ENCODE measurements at places on chromosomes 5 and 9. TPM values are rescaled to one million over a fixed set of nuclear protein-coding genes. Genes with fewer than 3 reads are reported as not detected.

GABRA6 gene
- total RNA-seq: not detected

SH3RF2 gene
- 12.4 TPM for total RNA-seq

RMND5B gene
- 44.7 TPM for total RNA-seq

SLC1A1 gene
- total RNA-seq: 52.7 TPM

UHRF2 gene
- total RNA-seq: 42.4 TPM

LCN1 gene
- not detected for total RNA-seq

CCL21 gene
- total RNA-seq: 37.7 TPM

SPINK13 gene
- not detected for total RNA-seq

DMGDH gene
- total RNA-seq: 0.78 TPM

SGCD gene
- 7.5 TPM for total RNA-seq

- H3K27ac ChIP-seq: no peak overlapping the region
- no peak overlapping the region for H3K4me3 ChIP-seq
- H3K27me3 ChIP-seq: no peaks in the 10 kb centered on the region
- no peaks in the 10 kb centered on the region for H3K4me1 ChIP-seq
Measured at GRCh38 chr5:144298658-144299057, 128.0 kb downstream of the KCTD16 start.

DNA sequence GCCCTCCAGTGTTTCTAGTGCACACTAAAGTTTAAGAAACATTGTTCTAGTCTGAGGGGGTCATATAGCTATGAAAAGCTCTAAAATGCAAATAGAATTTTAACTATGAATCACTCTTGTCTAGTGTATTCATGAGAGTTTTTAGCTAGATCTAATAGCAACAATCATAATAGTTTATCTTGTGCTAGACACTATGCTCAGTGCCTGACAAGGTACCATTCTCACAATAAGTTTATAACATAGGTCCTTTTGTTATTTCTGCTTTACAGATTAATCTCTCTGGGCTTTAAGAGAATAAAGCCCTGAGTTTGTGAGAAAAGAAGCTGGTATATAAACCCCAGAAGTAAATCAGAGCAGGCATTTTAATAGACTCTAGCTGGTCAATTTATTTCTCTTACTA is 2120.7 kb downstream of the MAT2B start:
- no peaks in the 10 kb centered on the region for H3K4me1 ChIP-seq
- DNase-seq: no peak
- H3K27ac ChIP-seq: no peak overlapping the region
- H3K36me3 ChIP-seq: no peaks in the 10 kb centered on the region
- H3K4me3 ChIP-seq: no peak overlapping the region
- H3K27me3 ChIP-seq: no peaks in the 10 kb centered on the region

- H3K4me1 ChIP-seq: no peaks in the 10 kb centered on the region
- DNase-seq: no peak
- no peaks in the 10 kb centered on the region for H3K27me3 ChIP-seq
- no peaks in the 10 kb centered on the region for H3K36me3 ChIP-seq
- H3K4me3 ChIP-seq: no peak overlapping the region
Measured at GRCh38 chr5:89095341-89095740, 212.4 kb upstream of the MEF2C start.

GRCh38 chr5:15834596-15835245 is 334.7 kb downstream of the FBXL7 start:
- no peak overlapping the region for H3K4me3 ChIP-seq
- DNase-seq: no peak
- no peak overlapping the region for H3K27ac ChIP-seq
- no peaks in the 10 kb centered on the region for H3K27me3 ChIP-seq
- H3K4me1 ChIP-seq: peaks cover 4% of the 10 kb centered on the region

DNA sequence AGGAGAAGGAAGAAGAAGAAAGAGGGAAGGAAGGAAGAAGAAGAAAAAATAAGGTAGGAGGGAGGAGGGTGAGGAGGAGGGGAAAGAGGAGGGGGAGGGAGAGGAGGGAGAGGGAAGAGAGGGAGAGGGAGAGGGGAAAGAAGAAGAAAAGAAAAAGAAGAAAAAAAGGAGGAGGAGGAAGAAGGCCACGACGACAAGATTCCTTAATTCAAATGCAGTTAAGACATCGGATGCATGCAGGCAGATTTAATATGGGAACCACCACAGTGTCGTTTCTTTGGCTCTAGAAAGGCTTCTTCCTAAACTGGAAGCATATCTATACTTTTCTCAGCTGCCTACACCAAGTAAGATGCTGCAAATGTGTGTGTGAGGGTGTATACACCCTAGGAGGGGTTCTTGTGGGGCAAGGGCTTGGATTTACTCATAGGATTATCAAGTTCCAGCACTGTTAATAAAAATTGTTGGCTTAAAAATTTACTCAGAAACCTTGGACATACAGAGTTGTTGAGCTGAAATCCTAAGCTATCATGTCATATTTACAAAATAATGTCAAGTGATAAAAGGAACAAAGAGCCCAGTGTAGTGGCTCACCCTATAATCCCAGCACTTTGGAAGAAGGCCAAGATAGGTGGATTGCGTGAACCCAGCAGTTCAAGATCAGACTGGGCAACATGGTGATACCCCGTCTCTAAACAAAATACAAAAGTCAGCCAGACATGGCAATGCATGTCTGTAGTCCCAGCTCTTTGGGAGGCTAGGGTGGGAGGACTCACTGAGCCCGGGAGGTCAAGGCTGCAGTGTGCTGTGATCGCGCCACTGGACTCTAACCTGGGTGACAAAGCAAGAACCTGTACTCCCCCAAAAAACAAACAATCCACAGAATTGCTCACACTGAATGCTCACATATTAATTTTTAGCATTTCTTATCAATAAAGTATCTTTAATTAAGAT is 108.5 kb downstream of the UBAP2 start:
- no peaks in the 10 kb centered on the region for H3K4me1 ChIP-seq
- no peak overlapping the region for H3K4me3 ChIP-seq
- DNase-seq: no peak
- H3K27ac ChIP-seq: no peak overlapping the region
- no peaks in the 10 kb centered on the region for H3K27me3 ChIP-seq

DNA sequence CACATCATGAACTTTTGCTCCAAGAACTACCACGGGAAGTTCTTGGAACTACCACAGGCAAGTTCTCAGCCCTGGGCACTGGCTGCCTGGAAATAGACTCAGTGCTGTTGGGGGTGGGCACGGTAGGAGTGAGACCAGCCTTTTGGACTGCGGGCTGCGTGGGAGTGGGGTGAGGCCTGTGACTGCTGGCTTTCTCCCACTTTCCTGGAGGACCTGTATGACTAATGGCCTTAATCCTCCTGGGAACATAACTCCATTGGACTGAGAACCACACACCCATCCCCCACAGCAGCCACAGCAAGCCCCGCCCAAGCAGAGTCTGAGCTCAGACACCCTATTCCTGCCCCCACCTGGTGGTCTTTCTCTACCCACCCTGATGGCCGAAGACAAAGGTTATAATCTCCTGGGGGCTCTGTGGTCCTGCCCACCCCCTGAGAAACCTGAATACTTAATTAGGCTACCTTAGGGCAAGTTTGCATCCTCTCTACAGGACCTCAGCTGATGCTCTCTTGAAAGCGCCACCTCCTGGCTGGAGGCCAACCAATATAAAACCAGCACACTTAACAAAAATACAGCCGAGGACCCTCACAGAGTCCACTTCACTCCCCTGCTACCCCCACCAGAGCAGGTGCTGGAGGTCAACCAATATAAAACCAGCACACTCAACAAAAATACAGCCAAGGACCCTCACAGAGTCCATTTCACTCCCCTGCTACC is 112.6 kb downstream of the CACNA1B start:
- H3K4me3 ChIP-seq: no peak overlapping the region
- no peak overlapping the region for H3K27ac ChIP-seq
- peak; percentile 22 for DNase-seq
- H3K27me3 ChIP-seq: peaks cover 17% of the 10 kb centered on the region
- no peaks in the 10 kb centered on the region for H3K36me3 ChIP-seq
- no peaks in the 10 kb centered on the region for H3K4me1 ChIP-seq

GRCh38 chr5:305050-305449 is 16.5 kb upstream of the AHRR start:
- no peak overlapping the region for H3K27ac ChIP-seq
- peak; percentile 27 for DNase-seq

DNA sequence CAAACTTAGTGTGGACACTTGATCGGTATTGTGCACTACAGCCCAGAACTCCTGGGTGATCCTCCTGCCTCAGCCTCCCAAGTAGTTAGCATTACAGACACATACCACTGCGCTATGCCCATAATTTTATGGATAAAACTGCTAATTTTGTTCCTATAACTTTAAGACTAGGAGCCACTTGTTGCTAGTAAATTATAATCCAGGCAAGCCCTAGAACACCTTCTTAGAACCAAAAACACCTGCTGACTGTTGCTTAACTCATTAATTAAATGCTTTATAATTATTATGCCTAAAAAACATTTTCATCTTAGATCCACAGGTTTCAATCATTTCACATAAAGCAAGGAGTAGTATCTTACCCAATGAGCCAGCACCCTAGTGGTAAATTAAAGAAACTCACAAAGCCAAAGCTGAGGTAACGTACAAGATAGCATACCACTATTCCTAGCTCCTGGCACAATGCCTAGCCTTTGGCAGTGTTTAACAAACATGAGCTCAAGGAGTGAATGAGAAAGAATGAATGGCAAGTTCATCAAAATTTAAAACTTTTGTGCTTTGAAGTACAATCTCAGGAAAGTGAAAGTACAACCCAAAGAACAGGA is 5.4 kb downstream of the MRPS27 start:
- peaks cover 36% of the 10 kb centered on the region for H3K36me3 ChIP-seq
- H3K27ac ChIP-seq: no peak overlapping the region
- no peaks in the 10 kb centered on the region for H3K27me3 ChIP-seq

DNA sequence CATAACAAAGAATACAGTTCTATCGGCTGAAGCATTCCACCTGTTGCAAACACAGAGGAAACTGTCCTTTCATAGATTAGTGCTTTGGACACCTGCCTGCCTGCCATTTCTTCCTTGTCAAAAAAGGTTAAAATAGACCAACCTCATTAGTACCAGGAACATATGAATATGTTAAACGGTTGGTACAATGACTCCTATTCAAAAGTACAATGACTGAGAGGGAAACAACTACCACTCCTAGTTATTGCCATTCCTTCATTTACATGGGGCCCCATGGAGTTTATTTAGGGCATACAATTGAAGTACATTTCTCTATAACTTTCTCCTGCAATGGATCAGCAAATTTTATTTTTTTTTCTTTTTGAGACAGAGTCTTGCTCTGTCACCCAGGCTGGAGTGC is 77.4 kb upstream of the PIP5K1B start:
- H3K27me3 ChIP-seq: no peaks in the 10 kb centered on the region
- no peaks in the 10 kb centered on the region for H3K36me3 ChIP-seq
- H3K4me3 ChIP-seq: no peak overlapping the region
- no peak for DNase-seq
- no peaks in the 10 kb centered on the region for H3K4me1 ChIP-seq

GRCh38 chr9:94879230-94879629 is 152.7 kb downstream of the AOPEP start:
- H3K4me3 ChIP-seq: no peak overlapping the region
- H3K27ac ChIP-seq: no peak overlapping the region
- no peaks in the 10 kb centered on the region for H3K27me3 ChIP-seq
- no peak for DNase-seq
- peaks cover 33% of the 10 kb centered on the region for H3K4me1 ChIP-seq
- no peaks in the 10 kb centered on the region for H3K36me3 ChIP-seq

DNA sequence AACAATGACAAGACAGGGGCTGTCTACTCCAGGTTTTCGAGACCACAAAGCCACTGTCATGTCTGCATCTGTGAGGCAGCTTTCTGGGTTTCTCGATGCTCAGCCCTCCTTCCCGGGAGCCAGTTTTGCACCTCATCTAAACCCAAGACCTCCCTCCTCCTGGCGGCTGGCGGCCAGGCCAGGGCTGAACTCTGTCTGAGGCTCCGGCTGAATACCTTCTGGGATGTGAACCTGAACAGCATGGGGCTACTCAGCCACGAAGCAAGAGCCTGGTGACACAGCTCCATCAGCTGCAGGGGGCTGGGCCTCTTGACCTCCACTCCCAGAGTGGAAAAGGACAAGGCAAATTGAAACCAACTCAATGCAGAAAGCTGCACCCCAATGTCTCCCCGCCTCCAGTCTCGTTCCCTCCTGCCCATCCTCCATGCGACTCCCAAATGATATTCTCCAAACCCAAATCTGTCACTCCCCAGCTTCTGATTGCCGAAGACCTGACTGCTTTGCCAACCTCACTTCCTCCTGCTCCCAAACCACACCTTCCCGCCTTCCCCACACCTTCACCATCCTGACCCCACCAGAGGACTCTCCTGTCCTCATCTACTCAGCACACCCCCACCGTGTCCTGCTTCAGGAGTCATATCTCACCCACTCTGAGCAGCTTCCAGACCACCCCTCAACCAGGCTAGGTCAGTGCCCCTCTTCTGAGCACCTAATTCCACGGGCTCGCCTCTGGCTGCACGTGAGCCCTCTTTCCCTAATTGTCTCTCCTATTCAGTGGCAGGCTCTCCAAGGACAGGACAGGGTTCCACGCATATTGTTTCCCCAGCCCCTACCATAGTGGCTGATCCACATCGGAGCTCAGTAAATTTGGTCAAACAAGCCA is 4.5 kb downstream of the ANKS6 start:
- no peaks in the 10 kb centered on the region for H3K27me3 ChIP-seq
- H3K4me3 ChIP-seq: no peak overlapping the region
- peaks cover 21% of the 10 kb centered on the region for H3K4me1 ChIP-seq
- peaks cover 6% of the 10 kb centered on the region for H3K36me3 ChIP-seq
- peak overlapping the region; percentile 25 for H3K27ac ChIP-seq
- DNase-seq: no peak

DNA sequence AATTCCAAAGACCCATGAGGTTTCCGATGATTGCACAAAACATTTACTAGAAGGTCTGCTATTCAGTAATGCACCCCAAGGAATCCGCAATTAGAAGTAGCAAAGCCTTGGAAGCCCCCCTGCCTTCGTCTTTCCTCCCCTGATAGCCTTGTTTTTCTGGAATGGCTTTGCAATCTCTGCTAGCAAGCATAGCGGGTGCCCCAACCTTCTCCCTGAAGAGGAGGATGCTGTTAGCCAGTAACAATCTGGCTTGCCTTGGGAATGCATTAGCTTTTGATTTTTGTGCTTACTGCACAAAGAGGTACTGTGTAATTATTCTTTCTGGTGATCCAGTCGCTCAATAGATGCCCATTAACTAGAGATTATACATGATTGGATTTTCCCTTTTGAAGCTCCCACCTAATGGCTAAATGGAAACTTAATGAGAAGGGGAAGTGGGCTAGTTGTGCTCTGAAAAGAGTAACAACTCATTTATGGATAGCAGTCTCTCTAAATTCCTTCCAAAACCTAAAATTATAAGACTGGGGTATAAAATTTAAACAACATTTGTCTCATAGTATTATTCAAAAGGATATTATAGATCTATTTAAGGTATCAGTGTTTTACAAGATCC is 91.6 kb downstream of the FBXW11 start:
- peaks cover 25% of the 10 kb centered on the region for H3K4me1 ChIP-seq
- H3K27me3 ChIP-seq: no peaks in the 10 kb centered on the region
- peaks cover 7% of the 10 kb centered on the region for H3K36me3 ChIP-seq
- H3K4me3 ChIP-seq: no peak overlapping the region

GRCh38 chr9:16680975-16681651 is 189.4 kb downstream of the BNC2 start:
- no peaks in the 10 kb centered on the region for H3K4me1 ChIP-seq
- H3K27ac ChIP-seq: no peak overlapping the region
- H3K27me3 ChIP-seq: no peaks in the 10 kb centered on the region
- no peak overlapping the region for H3K4me3 ChIP-seq
- DNase-seq: no peak

GRCh38 chr9:21871256-21871975 is 69.0 kb downstream of the MTAP start:
- no peak for DNase-seq
- H3K27me3 ChIP-seq: no peaks in the 10 kb centered on the region
- peaks cover 22% of the 10 kb centered on the region for H3K36me3 ChIP-seq
- H3K27ac ChIP-seq: no peak overlapping the region
- H3K4me3 ChIP-seq: no peak overlapping the region
